ENCODE measurements at places on chromosomes 2 and 18. TPM values are rescaled to one million over a fixed set of nuclear protein-coding genes. Genes with fewer than 3 reads are reported as not detected.

DNA sequence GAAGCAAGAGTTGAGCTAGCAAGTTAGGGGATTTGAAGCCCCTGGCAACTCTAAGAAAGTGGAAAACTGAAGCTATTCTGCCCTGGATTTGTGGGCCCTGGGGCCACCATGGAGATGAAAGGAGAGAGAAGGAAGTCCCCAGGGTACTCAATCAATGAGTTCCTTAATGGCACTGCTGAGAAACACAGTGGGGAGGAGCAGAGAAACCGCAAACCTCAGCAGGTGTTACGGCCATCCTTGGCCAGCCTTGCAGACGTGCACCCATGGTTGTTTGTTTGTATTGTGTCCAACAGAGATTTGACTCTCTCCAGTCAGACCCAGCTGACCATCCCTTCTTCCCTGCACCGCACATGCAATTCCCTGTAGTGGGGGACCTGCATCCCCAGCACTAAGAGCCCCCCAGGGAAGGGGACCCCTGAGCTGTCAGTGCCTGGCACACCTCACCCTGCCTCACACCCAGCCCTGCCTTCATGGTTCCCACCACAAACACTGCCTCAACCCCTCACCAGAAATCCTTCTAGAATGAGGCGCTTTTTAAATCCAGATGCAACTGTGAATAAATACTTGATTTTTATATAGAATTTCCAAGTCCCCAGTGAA, 255.3 kb downstream of the SH3BP4 start:
- no peak for DNase-seq

GRCh38 chr2:25878361-25879132, at the start of gene ASXL2:
Gene ASXL2, minus strand, starts transcription at chr2:25878487. Its CDS starts 265 bp downstream, at chr2:25878222.
- DNase-seq, result peak; percentile 99

The EN1 gene
- total RNA-seq, result not detected

The BMP10 gene
- not detected for total RNA-seq

DNA sequence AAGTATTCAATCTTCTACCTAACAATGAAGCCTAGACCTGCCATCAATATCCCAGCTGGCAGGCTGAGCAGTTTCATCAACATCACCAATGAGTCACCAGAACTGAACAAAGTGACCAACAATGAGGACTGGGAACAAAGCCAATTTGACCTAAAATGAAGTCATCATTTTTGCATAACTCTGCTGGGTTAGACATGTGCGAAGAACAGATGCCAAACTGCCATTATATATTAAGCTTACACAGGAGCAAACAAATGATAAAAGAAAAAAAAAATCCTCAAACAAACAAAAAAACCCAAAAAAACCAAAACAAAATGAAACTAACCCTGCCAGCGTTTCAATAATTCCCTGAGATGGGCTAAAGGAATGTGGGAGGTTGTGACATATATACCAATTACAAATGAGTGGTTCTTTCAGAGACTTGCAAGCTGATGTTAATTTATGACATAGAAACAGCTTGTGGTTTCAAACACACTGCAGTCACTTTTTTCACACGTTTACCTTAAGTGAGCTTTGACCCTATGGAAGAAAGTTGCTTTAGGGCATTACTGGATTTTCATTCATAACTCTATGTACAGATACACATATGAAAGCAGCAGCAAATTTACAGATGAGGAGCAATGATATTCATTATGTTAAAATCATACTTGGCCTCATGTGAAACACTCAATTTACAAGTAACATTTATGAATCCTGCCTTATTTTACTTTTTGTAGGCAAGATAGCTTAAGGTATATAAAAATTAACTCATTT, 56.9 kb upstream of the CCDC141 start:
- no peak for DNase-seq

The GPR45 gene
- not detected for total RNA-seq

GRCh38 chr2:38619458-38620164, 16.9 kb upstream of the HNRNPLL start:
- no peak for DNase-seq

- DNase-seq, result no peak
Measured at GRCh38 chr2:113183703-113184102, 9.9 kb downstream of the PSD4 start.

The CMPK2 gene
- 6.4 TPM for total RNA-seq

- no peak for DNase-seq
Measured at GRCh38 chr2:8004250-8004681, 677.6 kb upstream of the ID2 start.

The CREG2 gene
- not detected for total RNA-seq

- DNase-seq, result no peak
Measured at GRCh38 chr18:30765247-30765646, 277.3 kb downstream of the DSC3 start.

The COX7A2L gene
- 88.4 TPM for total RNA-seq

The NR4A2 gene
- total RNA-seq, result 13.2 TPM

DNA sequence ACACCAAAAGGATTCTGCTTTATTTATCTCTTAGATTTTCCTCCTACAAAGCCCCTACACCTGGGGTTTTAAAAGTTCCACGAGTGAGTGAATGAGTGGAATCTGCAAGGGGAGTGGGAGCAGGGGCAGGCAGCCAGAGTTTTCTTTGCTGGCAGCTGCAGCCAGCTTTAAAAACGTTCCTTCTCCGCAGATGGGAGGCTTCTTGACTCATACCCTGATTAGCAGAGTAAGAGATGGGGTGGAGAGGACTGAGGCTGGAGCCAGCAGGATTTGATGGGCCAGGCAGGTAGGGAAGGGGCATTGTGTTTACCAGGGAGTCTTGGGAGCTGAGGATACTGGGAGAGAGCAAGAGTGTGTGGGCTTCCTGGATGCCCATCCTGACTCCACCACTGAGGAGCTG, 99.6 kb upstream of the TNP1 start:
- no peak for DNase-seq

The INPP1 gene
- total RNA-seq, result 9.2 TPM

- DNase-seq, result no peak
Measured at GRCh38 chr18:34691614-34692013, 18.5 kb upstream of the DTNA start.
